CD4-positive, alpha-beta T cell treated with Interleukin-2 at 100 ng/mL for 4 hours (primary cell): ENCODE measurements at places on chromosomes 4 and X.
A peak's percentile ranks its signal among the peaks of the same experiment; 100 is the strongest.

- no peak for DNase-seq
Measured at GRCh38 chrX:1397001-1397400, 5.1 kb upstream of the SLC25A6 start.

GRCh38 chr4:166363198-166363597, 490.2 kb downstream of the TLL1 start:
- no peak for DNase-seq

DNA sequence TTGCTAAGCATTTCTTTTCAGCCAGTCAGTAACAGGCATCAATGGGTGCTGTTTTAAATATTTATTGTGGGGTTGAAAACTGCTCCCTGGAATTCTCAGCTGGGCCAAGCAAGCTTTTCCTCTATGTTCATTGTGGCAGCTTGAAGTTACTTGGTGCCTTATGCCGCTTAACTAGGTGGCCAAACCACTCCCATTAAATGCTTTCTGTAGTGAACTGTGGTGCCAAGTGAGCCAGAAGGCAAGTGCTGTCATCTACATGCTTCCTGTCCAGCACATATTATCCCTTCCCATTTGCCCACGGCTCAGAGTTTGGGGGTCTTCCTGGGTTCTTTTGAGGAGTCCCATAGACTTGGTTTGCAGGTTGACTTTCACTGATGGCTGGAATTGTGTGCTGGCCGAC, 64.8 kb downstream of the TAB3 start:
- no peak for DNase-seq

- DNase-seq = peak; percentile 2
Measured at GRCh38 chr4:127832585-127832984, 48.1 kb upstream of the PLK4 start.
